GM10248 (cell line): ENCODE measurements at places on chromosomes 2 and 18.

DNA sequence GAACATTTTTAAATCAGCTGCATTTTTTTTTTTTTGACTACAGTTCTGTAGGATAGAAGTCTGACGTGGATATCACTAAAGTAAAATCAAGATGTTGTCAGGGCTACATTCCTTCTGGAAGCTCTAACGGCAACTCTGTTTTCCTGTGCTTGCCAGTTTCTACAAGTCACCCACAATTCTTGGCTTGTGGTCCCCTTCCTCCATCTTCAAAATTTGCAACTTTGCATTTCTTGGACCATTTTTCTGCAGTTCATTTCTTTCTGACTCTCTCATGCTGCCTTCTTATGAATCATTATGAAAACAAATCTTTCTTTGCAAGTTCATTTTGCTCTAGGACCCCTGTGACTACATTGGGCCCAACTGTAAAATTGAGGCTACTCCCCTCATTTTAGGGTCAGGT lies 367.9 kb downstream of the DSC3 start:
- DNase-seq, result no peak

DNA sequence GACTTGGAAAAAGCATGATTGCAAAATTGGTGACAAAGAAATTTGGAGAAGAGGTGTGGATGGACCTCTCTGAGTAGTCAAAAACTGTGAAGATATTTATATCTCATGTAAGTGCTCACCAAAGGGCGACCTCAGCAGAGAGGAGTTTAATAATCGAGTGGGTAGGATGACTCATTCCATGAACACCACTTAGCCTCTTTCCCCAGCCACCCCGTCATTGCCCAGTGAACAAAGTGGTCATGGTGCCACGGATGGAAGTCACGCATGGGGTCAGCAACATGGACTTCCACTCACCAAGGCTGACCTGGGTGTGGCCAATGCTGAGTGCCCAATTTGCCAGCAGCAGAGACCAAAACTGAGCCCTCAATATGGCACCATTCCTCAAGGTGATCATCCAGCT lies 997.4 kb upstream of the GYPC start:
- DNase-seq, result no peak

GRCh38 chr18:49024804-49025421 lies 74.1 kb upstream of the SMAD7 start:
- no peak for DNase-seq

- DNase-seq, result no peak
These were observed 705.3 kb downstream of the SOCS6 start for GRCh38 chr18:70994116-70994515.

GRCh38 chr2:212903413-212903812 lies 248.0 kb downstream of the IKZF2 start:
- DNase-seq, result no peak

GRCh38 chr2:159550231-159550630 lies 66.1 kb downstream of the BAZ2B start:
- no peak for DNase-seq

DNA sequence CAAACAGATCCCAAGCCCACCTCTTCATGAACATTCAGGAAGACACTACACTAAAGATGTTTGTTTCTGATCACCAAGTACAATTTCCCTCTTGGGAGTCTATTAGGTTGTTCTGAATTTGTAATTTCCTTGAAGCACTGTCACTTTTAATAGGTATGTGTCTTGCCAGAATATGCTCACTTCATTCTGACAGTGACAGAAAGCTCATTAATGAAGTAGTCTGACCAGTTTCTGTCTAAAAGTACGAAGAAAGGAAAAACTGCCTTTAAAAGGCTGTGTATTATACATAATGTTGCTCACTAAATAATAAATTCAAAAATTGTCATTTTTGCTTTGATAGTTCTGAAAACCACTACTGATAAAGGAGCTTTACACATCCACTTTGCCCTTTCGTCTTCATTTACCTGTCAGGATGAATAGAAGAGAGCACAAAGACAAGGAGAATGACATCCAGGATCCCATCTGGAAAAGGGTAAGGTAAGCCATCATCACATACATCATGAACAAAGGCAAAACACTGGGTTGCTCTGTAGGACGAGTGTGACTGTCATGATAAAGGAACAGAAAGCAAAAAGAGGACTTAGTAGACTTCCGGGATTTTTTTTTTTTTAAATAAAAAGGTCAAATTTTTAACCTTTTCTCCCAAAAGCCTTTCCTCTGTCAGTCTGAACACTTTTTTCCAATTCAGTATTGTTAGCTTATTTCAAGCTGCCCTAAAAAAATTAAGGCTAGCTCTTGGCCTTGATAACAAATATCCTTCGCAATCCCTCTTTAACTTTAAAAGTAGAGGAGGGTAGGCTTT lies 103.4 kb downstream of the METTL8 start:
- DNase-seq, result no peak

GRCh38 chr2:68057658-68058396 lies 5.0 kb downstream of the C1D start:
- DNase-seq, result no peak

DNA sequence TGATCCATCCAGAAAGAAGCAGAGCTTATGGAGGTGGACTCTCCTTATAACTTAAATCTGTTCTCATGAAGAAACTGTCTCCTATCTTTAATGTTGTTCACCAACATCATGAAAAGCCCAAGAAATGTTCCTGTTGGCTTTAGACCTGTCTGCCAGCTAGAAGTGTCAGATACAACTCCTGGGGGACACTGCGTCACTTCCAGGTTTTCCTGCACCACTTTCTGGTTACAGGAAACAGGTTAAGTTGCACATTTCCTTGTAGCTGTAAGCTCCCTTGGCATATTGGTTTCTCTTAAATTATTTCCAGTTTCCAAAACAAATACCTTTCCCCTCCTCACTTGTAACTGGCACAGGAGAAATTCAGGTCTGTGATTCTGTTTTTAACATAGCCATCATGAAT lies 2.9 kb downstream of the CEP68 start:
- DNase-seq, result no peak

- no peak for DNase-seq
These were observed 8.1 kb downstream of the MARS2 start for GRCh38 chr2:197713271-197713670.

- DNase-seq, result no peak
These were observed 96.3 kb downstream of the UPP2 start for GRCh38 chr2:158197940-158198339.

DNA sequence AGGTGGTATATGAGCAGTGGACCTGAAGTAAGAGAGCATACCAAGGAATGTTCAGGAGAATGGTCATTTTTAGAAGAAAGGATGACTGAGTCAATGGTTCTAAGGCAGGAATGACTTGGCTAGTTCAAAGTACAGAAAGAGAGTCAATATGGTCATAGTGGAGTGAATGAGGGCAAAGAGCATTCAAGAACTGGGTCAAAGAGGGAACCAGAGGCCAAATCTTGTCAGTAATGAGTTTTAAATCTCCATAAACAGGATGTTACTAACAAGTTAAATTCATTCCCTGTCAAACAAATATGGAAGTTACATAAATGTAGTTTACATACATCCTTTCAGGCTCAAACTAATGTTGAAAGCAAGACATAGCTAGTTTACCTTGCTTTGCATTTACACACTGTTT lies 16.1 kb downstream of the CALCRL start:
- no peak for DNase-seq

DNA sequence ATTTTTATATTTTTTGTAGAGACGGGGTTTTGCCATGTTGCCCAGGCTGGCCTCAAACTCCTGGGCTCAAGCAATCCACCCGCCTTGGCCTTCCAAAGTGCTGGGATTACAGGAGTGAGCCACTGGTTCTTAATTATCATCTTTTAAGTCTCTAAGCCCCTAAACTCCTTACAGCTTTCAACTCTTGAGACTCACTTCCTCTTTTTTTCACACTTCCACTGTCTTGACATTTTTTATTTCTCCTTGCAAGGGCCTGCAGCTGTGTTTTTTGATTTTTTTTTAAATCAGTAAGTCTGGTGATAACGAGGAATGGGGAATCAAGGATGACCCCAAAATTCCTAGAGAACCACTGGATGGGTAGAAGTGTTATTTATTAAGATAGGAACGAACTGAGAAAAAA lies 8.6 kb upstream of the ABCB11 start:
- peak; percentile 21 for DNase-seq

DNA sequence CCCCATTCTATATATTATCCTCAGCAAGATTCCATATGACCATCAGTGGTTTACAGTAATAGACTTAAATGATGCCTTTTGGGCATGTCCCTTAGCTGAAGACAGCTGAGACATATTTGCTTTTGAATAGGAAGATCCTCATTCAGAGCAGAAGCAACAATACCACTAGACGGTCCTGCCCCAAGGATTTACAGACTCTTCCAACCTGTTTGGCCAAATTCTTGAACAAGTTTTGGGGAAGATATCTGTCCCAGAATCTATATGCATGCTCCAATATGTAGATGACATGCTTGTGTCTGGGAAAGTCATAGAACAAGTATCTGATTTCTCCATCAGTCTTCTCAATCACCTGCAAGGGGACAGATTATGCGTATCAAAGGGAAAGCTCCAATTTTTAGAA lies 137.1 kb upstream of the RMP24 start:
- no peak for DNase-seq

DNA sequence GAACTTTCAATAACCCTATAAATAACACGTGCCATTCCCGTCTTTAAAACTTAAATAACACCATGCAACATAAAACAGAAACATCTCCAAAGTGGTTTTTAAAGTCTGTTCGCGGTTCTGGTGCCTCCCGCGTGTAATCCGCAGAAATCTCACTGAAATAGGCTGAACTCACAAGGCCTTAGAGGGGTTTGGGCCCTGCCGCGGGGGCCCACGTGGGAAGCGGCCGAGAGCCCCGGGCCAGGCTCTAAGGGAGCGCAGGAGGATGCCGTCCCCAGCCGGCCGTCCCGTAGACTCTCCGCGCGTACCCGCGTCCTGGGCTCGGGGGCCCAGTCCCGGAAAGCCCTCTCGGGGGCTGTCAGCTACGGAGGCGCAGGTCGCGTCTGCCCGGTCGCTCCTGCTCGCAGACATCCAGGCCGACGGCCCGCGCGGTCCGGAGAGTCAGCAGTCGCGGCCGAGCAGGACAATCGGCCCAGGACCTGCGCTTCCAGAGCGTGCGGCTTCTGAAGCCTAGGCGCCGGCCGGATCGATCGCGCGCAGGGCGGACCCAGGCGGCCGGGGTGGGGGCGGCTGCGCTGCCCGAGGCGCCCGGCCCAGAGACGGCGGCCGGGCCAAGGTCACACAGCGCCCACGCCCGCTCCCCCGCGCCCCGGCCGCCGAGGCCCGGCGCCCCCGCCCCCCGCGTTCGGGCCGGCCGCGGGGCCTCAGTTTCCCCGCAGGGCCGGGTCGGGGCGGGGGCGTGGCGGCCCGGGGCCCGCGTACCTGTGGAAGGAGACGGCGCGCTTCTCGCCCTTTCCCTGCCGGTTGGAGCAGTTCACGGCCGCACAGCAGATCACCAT lies 558 bp downstream of the THAP4 start:
- peak; percentile 65 for DNase-seq
